ENCODE measurements at places on chromosomes 13 and 19. TPM values are rescaled to one million over a fixed set of nuclear protein-coding genes. Genes with fewer than 3 reads are reported as not detected.
A peak's percentile ranks its signal among the peaks of the same experiment; 100 is the strongest.

Gene ZNF667
- total RNA-seq: 2.5 TPM

Gene CEACAM16
- not detected for total RNA-seq

GRCh38 chr19:39248806-39249205 lies at the start of gene IFNL4:
Gene IFNL4, minus strand, starts transcription at chr19:39248856.
- DNase-seq: no peak

Gene DPRX
- not detected for total RNA-seq

DNA sequence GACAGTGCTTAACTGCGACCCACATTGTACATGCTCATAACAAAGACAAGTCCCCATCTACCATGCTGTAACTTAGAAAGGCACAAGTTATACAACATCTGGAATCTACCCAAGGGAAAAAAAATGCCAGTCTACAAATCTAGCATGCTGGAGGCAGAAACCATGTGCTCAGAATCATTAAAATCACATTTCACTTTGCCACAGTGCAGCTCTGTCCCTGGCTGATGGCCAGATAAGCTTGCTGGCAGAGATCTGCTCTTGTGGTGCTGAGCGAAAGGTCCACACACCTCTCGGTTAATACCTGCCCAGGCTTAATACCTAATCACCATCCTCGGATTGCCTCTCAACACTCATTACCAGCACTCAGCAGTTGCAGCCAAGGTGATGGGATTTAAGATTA lies 74.1 kb upstream of the UQCRFS1 start:
- no peak for DNase-seq

Gene FFAR1
- not detected for total RNA-seq

DNA sequence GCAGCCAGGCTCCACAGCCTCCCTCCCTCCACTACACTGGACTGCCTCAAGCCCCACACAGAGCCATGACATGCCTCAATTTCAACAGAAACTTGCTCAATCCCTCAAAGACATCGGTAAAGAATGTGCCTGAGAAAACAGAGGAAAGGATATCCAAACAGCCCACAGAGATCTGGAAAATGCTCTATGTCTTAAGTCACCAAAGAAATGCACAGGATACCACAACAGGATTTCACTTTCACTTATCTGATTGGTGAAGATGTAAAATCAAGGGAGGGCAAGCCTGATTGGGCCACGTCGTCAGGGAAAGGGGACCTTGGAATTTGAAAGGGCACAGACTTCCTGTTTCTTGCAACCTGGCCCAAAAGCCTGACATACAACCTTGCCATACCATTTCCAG lies 14.2 kb downstream of the CACNA1A start:
- no peak for DNase-seq

GRCh38 chr13:32530841-32531253 lies 7.7 kb downstream of the N4BP2L2 start:
- DNase-seq: peak; percentile 7

Gene NLRP5
- not detected for total RNA-seq

- no peak for DNase-seq
Observed at GRCh38 chr19:47448360-47448727, 23.3 kb downstream of the SLC8A2 start.

Gene SLC27A1
- total RNA-seq: 22.4 TPM

DNA sequence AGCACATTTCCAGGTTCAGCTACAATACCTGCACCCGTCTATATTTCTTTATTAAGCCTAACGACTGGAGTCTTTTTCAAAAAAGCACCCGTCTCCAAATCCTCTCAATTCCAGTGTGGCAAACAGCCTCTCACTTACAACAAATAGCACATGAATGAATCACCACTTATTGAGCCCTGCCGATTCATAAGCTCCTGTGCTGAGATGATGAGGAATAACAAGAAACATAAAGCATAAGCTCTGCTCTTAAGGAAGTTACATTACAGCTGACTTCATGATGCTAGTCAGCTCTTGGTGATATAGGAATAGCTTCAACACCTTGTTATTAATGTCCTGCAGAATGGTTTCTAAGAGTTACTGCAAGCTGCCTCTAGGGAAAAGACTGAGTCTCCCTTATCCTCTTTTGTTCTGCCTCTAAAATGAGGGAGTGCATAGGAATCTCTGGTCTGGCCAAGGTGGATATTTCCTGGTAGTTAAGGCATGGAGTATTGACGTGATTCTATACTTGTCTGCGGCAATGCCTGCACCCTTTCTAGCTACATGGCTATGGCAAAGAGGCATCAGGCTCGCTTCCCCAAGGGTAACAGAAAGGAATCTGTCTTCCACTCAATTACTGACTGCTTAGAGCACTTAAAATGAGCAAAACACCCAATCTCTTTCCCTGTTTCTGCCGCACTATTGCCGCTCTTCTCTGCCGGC lies 195.7 kb downstream of the KLF12 start:
- no peak for DNase-seq

DNA sequence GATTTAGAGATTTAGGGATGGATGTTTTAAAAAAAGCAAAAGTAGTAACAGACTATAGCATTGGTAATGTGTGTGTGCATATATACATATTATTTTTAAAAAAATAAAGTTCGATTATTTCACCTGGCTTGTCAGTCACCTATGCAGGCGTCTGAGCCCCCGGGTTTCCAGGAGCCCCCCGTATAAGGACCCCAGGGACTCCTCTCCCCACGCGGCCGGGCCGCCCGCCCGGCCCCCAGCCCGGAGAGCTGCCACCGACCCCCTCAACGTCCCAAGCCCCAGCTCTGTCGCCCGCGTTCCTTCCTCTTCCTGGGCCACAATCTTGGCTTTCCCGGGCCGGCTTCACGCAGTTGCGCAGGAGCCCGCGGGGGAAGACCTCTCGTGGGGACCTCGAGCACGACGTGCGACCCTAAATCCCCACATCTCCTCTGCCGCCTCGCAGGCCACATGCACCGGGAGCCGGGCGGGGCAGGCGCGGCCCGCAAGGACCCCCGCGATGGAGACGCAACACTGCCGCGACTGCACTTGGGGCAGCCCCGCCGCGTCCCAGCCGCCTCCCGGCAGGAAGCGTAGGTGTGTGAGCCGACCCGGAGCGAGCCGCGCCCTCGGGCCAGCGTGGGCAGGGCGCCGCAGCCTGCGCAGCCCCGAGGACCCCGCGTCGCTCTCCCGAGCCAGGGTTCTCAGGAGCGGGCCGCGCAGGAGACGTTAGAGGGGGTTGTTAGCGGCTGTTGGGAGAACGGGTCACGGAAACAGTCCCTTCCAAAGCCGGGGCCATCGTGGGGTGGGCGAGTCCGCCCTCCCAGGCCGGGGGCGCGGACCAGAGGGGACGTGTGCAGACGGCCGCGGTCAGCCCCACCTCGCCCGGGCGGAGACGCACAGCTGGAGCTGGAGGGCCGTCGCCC lies 840 bp upstream of the CCNA1 start:
- no peak for DNase-seq

- no peak for DNase-seq
Observed at GRCh38 chr13:74073274-74073673, 60.9 kb downstream of the KLF12 start.

GRCh38 chr13:72650051-72650700 lies 77.3 kb downstream of the MZT1 start:
- DNase-seq: no peak

Gene SPPL2B
- total RNA-seq: 13.9 TPM

GRCh38 chr19:47475465-47475864 lies 3.8 kb upstream of the SLC8A2 start:
- no peak for DNase-seq

Gene ZNF229
- 5.8 TPM for total RNA-seq

DNA sequence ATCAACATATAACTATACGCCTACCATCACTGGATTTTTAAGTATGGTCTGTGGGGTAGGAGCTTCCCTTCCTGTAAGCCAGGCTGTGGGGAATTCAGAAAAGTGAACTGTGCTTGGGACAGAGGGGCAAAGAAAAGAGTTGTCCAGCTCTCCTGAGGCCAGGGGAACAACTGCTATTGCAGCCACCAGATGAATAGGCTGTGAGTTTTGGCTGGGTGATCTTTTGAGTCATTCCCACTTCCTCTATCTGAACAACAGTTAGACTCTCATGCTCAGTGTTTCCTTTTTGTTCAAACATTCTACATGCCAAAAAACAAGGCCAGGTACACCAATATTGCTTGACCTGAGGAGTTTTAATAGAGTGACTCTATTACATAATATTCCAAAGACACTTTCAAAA lies 426.2 kb upstream of the DACH1 start:
- DNase-seq: no peak

Gene ZNF154
- 0.13 TPM for total RNA-seq

DNA sequence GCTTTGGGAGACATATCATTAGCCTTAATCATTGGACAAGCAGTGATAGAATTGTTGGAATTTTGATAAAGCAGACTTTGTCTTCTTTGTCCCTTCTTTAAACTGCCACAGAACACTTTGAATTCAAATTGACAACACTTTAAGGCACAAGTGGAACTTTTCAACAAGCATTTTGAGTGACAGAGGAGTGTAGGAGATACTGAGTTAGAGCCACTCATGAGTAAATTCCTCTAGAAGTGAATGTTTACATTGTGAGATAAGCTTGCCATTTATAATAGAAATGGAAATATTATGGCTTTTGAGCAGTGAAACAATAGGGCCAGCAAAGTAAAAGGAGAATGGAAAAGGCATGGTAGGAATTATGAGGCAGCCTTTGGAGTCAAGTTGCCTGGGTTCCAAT lies 515.8 kb downstream of the SLITRK6 start:
- DNase-seq: no peak

GRCh38 chr13:113875429-113875815 lies 11.5 kb upstream of the GAS6 start:
- no peak for DNase-seq

DNA sequence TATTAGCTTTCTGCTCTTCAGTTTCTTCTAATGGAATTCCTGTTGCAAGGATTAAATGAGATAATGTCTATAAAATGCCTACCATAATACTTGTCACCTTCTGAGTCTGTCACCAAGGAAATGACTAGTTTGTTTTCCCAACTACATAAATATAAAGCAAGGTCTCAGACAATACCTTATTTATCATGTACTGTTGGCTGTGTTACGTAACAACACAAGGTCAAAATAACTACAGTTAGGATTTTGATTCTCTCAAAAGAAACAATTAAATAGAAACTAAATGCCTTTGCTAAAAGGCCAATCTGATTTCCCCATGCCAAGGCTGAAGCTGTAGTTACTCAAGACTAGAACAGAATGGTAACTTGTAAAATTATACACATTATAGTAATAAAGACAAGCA lies 134.5 kb downstream of the PCDH9 start:
- DNase-seq: no peak

Gene NXNL1
- not detected for total RNA-seq

GRCh38 chr13:30163441-30163840 lies 143.9 kb downstream of the KATNAL1 start:
- DNase-seq: no peak

Gene COX6B1
- total RNA-seq: 347 TPM

DNA sequence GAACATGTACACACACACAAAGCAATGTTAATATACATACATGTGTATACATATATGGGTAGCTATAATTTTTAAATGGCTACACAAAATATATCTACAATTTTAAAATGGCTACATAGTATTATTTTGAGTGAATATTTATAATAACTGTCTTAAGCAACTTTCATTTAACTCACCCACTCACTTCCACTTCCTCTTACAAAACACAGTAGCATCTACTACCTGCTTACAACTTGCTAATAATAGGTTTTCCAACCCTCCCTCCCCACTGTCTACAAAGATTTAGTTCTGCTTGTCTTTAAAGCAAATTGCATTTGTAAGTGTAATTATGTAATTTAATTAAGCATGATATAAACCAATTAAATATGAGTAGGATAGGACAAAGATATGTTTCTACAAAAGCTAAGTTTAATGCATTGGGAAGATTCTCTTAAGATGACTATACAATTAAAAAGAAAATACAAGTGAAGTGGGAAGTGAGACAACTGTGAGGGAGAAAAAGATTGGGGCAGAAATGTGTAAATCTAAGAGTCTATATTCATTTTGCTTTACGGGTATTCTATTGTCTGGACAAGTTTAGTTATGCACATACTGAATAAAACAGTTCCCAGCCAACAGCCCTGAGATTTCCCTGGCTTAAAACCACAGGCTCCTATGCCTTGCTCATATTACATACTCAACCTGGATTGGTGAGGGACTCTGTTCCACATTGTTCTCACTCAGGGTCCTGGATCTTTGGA lies 583.1 kb downstream of the EFNB2 start:
- no peak for DNase-seq

- DNase-seq: no peak
Observed at GRCh38 chr13:39130301-39130700, 92.0 kb downstream of the NHLRC3 start.

Gene IRS2
- 1.5 TPM for total RNA-seq

- DNase-seq: peak; percentile 38
Observed at GRCh38 chr19:19485161-19485997, 30.0 kb downstream of the TSSK6 start.

Gene F7
- not detected for total RNA-seq

Gene PRR19
- 0.13 TPM for total RNA-seq

DNA sequence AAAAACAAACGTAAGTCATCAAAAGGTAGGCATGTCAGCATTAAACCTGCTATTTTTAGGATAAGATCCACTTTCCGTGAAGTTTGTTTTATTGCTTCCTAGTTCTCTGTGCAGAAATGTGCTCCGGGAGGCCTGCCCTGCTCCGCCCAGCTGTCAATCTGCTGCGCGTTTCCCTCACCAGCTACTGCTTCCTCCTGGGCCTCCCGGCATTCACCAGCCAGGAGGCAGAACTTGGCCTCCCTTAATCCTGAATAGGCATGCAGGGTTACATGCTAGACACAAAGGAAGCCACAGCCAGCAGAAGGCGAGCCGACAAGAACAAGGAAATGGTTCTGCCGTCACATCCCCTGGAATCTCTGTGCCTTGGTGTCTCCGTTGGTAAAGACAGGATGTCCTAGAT lies 386.2 kb downstream of the IRS2 start:
- no peak for DNase-seq

DNA sequence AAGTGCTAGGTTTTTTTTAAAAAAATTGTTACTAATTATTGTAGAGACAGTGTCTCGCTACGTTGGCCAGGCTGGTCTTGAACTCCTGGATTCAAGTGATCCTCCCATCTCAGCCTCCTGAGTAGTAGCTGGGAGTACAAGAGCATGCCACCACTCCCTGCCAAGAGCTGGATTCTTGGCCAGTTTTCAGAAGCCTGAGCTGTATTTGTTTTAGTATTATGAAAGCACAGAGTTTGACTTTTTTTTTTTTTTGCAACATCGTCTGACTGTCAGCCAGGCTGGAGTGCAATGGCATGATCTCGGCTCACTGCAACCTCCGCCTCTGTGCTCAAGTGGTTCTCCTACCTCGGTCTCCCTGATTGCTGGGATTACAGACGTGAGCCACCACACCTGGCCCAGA lies 7.0 kb downstream of the ARMC6 start:
- peak; percentile 23 for DNase-seq

GRCh38 chr13:49616676-49617065 lies 11.6 kb upstream of the ARL11 start:
- no peak for DNase-seq

Gene CBARP
- 0.64 TPM for total RNA-seq

GRCh38 chr13:36736119-36736726 lies 62.4 kb downstream of the SERTM1 start:
- peak; percentile 60 for DNase-seq

GRCh38 chr13:60162096-60162495 lies 1.6 kb downstream of the DIAPH3 start:
- DNase-seq: peak; percentile 26

- no peak for DNase-seq
Observed at GRCh38 chr13:73107481-73107880, 48.7 kb downstream of the KLF5 start.

Measured in dermis microvascular lymphatic vessel endothelial cell (primary cell).